Cortex of kidney (tissue), 1 donor: ENCODE measurements at places on chromosomes 5 and 9.

DNA sequence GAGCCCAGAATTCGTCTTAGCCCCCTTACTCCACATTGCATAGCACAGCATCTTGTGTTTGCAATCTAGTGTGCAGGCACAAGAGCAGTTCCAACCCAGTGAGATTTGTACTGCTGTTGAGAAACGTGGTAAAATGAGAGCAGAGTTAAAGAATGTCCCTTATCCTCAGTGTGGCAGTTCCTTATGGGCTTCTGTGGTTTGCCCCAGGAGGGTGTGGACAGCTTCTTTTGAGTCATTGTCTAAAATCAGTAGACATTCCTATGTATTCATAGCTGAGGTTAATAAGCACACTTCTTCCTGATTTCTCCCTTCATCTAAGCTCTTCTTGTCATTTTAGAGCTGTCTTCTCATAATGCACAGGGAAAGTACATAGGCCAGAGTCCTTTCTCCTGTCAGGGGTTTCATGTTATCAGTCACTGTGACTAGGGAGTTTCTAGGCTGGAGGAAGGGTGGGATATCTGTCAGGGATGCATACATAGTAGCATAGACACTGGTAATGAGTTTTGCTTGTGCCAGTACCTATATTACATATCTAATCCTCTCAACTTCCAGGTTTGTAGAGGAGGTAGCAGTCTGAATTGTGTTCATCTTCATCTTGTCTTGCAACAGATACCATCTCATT is 2.0 kb upstream of the CAVIN4 start:
- DNase-seq, result no peak

DNA sequence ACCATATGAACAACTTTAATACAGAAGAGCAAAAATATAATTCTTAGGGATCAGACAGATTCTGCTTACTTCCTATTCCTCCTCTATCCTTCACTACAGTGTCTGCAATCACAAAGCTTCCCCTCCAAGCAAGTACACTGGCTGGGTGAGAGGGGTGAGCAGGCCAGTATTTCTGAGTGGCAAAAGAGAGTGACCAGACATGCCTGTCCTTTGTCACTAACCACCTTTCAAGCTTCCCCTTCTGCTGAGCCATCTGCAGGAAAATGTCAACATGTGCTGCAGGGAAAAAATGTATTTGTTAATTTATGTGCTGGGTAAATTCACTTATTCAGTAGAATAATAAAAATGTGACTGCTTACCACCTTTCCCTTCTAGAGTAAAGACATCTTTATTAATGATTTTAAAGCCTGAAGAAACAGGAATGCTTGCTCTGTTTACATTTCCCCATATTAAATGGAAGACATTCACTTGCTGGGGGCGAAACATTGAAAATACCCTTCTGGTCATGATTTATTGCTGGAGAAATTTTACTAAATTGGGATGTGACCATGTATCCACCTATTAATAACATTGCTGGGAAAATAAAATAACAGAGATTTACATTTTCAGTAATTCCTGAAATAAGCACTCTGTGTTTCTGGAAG is 84.9 kb downstream of the SPOCK1 start:
- DNase-seq, result no peak

DNA sequence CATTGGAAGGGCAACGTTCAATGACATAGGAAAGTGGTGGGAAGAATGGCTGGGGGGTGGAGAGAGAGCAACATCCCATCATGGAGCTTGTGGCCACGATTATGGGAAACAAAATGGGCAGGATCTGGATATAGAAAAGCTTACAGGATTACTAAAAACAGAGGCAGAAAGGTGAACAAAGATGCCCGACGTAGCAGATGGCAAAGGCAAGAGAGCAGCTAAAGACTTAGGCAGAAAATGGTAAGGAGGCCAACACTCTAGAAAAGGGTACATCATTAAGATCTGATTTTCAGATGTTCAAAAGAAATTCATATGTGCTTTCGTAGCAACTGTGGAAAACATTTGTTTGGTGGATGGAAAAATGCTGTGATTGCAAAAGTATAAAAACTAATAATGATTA is 102.5 kb downstream of the OTULIN start:
- DNase-seq, result no peak

DNA sequence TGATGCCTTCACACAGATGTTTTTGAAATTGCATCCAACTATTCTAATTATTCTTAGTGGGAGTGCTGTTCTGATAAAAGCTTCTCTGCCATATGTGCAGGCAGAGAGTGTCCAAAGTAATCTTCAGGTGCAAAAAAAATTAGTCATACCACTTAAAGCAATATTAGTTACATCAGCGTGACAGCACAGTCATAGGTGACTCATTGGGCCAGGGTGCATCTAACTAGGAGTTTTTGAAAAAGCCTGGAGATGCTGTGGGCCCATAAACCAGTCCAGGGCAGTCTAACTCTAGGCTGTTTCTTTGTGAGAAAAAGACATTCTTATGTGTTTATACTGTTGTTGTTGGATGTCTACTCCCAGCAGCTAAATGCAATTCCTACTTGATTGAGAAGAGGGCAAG is 33.0 kb upstream of the C6 start:
- no peak for DNase-seq

DNA sequence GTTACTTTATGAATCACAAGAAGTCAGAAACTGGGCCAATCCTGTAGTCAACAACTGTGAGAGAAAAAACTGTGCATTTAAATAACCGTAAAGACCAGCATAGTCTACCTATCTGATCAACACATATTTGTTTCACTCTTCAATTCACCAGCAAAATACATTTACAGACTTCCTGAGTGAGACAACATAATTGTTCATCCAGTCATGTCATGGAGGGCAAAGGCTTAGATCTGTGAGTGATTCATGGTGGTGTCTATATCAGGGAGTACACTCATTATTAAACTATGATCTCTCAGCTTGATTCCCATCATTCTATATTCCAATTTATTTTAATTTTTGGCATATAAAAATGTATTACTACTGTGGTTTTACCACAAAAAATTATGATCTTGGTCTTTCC is 694.6 kb downstream of the DNAH5 start:
- DNase-seq, result no peak
